Activated CD8-positive, alpha-beta memory T cell treated with anti-CD3 and anti-CD28 coated beads, Interleukin-2, amount 10 ng/mL, durations not matched to agents 7 days and 5 days (primary cell): ENCODE measurements at places on chromosomes 12 and 14. TPM values are rescaled to one million over a fixed set of nuclear protein-coding genes. Genes with fewer than 3 reads are reported as not detected.
A peak's percentile ranks its signal among the peaks of the same experiment; 100 is the strongest.

Gene ACOT6
- total RNA-seq, result not detected

Gene GAS2L3
- 3.8 TPM for total RNA-seq

Gene TMEM52B
- not detected for total RNA-seq

Gene RNASE3
- total RNA-seq, result not detected

Gene LBHD2
- total RNA-seq, result not detected

Gene ACRBP
- 1.1 TPM for total RNA-seq

DNA sequence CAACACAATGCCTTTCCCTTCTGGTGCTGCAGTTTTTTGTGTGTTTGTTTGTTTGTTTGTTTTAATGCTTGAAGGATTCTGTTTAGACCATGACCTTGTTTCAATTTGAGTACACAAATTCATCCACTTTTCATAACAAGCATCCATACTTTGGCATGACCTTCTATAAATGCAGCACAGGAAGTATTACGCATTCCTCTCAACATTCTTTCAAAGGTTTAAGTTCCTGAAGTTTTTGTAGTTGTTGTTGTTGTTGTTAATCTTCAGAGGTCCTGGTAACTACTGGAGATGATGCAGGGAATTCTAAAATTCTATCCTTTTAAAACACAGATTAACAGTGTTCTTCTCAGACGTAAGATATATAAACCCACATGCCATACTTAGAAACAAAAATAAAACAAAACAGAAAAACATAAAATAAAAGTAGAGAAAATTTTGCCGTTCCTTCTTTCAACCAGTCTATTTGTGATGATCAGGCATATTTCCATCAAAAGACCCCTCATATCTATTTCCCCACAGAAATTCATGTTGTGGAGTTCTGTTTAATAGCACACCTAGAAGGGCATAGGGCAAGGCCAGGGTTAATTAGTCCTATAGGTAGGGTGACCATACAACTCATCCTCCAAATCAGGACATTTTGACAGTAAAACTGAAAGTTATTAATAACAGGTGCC is 529.9 kb downstream of the NOVA1 start:
- no peaks in the 10 kb centered on the region for H3K27me3 ChIP-seq
- no peak overlapping the region for H3K4me3 ChIP-seq
- H3K27ac ChIP-seq, result no peak overlapping the region
- H3K36me3 ChIP-seq, result no peaks in the 10 kb centered on the region
- no peak for DNase-seq

GRCh38 chr12:4244868-4245267 is 28.7 kb upstream of the CCND2 start:
- H3K4me3 ChIP-seq, result no peak overlapping the region
- H3K4me1 ChIP-seq, result peaks cover 19% of the 10 kb centered on the region
- peaks cover 9% of the 10 kb centered on the region for H3K36me3 ChIP-seq
- H3K27ac ChIP-seq, result no peak overlapping the region
- peaks cover 11% of the 10 kb centered on the region for H3K27me3 ChIP-seq

DNA sequence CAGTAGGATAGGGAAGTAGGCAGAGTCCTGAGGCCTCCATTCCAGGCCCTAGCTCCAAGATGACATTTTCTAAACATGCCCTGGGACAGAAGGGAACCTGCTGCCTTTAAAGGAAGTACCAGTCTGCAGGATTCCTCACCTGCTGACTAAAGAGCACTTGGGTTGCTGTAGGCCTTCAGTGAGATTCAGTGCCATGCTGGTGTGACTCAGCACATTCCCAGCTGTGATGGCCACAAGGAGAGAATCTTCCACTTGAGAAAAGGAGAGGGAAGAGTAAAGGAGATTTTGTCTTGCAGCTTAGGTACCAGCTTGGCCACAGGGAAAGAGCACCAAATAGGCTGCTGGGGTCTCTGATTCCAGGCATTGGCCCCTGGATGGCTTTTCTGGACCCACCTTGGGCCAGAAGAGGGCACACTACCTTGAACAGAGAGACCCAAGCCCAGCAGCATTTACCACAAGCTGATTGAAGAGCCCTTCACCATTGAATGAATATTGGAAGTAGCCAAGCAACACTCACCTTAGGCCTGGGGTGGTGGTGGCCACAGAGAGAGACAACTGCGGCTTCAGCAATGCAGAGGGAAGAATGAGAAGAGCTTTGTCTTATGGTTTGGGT is 498.3 kb downstream of the KCNH5 start:
- no peaks in the 10 kb centered on the region for H3K4me1 ChIP-seq
- DNase-seq, result no peak
- no peaks in the 10 kb centered on the region for H3K27me3 ChIP-seq
- no peak overlapping the region for H3K27ac ChIP-seq
- H3K4me3 ChIP-seq, result no peak overlapping the region

DNA sequence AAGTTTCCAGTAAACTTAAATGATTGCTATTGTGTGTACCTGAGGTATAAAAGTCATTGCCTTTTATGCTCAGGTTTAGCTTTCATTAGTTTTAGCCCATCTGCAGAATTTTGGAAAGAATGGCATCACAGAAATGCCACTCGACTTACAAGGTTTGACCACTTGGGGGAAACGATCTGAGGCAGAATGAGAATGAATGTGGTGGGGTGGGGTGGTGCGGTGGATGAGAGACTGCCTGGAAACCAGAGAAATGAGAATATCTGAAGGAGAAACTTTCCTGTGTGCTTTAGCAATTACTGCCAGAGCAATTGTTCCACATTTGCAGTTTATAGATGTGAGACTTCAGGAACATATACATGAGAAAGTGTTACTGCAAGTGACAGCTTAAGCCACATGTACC is 225.4 kb upstream of the PDE3A start:
- no peaks in the 10 kb centered on the region for H3K36me3 ChIP-seq
- H3K27me3 ChIP-seq, result no peaks in the 10 kb centered on the region
- H3K4me1 ChIP-seq, result no peaks in the 10 kb centered on the region
- no peak for DNase-seq
- H3K4me3 ChIP-seq, result no peak overlapping the region

DNA sequence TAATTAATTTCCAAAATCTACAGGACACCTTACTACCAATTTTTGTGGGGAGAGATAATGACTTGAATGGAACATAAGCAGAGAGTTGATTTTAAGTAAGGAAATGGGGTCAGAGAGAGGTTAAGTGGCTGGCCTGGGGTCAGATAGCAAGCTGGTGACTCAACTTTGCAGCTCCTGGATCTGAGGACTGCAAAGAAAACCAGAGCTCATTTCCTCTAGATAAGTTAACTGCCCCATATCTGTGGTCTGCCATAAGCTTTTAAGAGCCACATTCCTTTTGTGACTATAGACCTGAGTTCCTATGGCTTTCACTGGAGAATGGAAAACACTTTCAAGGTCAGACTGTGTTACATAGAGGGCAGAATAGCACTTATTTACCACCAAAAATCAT is 201.2 kb upstream of the PRICKLE1 start:
- H3K27me3 ChIP-seq, result no peaks in the 10 kb centered on the region
- no peaks in the 10 kb centered on the region for H3K36me3 ChIP-seq
- no peak overlapping the region for H3K4me3 ChIP-seq
- no peak for DNase-seq
- no peaks in the 10 kb centered on the region for H3K4me1 ChIP-seq
- no peak overlapping the region for H3K27ac ChIP-seq

- DNase-seq, result no peak
- no peaks in the 10 kb centered on the region for H3K36me3 ChIP-seq
- no peaks in the 10 kb centered on the region for H3K4me1 ChIP-seq
- H3K27ac ChIP-seq, result no peak overlapping the region
Observed at GRCh38 chr12:70994217-70994788, 73.8 kb upstream of the PTPRR start.

DNA sequence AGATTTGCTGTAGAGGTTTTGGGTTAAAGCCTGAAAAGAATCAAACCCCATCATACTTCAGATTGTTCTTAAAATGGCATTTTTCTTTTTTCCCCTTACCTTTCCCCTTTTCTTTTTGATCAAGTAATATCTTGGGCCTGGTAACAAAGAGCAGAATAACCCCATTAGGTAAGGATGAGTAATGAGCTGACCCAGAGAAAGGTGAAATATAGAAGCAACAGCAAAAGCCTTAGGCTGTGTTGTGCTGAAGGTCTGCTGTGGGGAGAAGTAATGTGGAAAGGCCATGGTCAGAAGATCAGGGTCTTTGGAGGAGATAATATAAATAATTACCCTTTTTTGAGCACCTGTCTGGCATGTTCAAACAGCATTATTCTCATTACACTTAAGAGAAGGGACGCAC is 42.3 kb downstream of the MIA2 start:
- no peak overlapping the region for H3K4me3 ChIP-seq
- H3K4me1 ChIP-seq, result peaks cover 27% of the 10 kb centered on the region
- H3K27me3 ChIP-seq, result no peaks in the 10 kb centered on the region
- no peak overlapping the region for H3K27ac ChIP-seq
- no peak for DNase-seq

- peaks cover 49% of the 10 kb centered on the region for H3K27me3 ChIP-seq
- H3K4me3 ChIP-seq, result no peak overlapping the region
- H3K27ac ChIP-seq, result no peak overlapping the region
- no peaks in the 10 kb centered on the region for H3K36me3 ChIP-seq
- no peak for DNase-seq
Observed at GRCh38 chr12:49965836-49966235, 4.2 kb downstream of the AQP5 start.

DNA sequence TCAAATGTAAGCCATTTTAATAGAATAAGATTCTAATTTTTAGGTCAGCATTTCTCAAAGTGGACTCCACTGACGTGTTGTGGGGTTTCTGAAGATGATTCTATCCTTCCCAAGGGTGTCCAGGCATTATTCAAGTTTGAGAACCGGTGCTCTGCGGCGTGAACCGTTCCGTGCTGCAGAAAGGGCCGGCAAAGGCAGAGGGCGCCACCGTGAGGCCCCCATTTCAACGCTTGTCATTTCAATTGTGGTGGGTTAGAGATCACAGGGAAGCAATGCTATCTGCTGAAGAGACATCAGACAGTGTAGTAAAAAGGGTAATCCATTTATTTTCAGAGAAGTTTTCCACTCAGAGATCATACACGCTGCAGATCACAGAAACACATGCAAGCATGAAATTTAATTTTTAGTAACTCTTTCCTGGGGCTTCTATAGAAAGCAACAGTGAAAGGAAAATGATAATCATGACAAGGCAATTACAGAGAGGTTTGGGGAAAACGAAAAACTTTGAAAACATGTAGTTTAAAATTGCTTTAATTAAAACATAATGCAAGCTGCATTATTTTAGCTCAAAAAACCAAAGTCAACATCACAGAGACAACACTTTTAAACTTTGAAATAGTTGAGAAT is 201.7 kb downstream of the EXOC5 start:
- H3K4me1 ChIP-seq, result peaks cover 1% of the 10 kb centered on the region
- no peaks in the 10 kb centered on the region for H3K36me3 ChIP-seq
- H3K4me3 ChIP-seq, result no peak overlapping the region
- peak; percentile 48 for DNase-seq
- H3K27ac ChIP-seq, result no peak overlapping the region

- H3K4me3 ChIP-seq, result no peak within 1 kb of the TSS
- H3K27me3 ChIP-seq, result no peaks in the 10 kb centered on the region
- H3K27ac ChIP-seq, result no peak within 1 kb of the TSS
Observed at GRCh38 chr12:121669521-121669900, at the start of gene MORN3. Gene MORN3, minus strand, starts transcription at chr12:121669654. Its CDS starts 171 bp downstream, at chr12:121669483.

- peaks cover 6% of the 10 kb centered on the region for H3K27me3 ChIP-seq
- H3K36me3 ChIP-seq, result no peaks in the 10 kb centered on the region
- H3K27ac ChIP-seq, result no peak overlapping the region
- H3K4me1 ChIP-seq, result no peaks in the 10 kb centered on the region
Observed at GRCh38 chr12:90311561-90311960, 602.9 kb upstream of the ATP2B1 start.

GRCh38 chr12:127048057-127048456 is 1218.9 kb upstream of the TMEM132C start:
- H3K27ac ChIP-seq, result no peak overlapping the region
- no peak overlapping the region for H3K4me3 ChIP-seq
- no peaks in the 10 kb centered on the region for H3K36me3 ChIP-seq
- DNase-seq, result no peak

- no peaks in the 10 kb centered on the region for H3K4me1 ChIP-seq
- no peak overlapping the region for H3K27ac ChIP-seq
- H3K4me3 ChIP-seq, result no peak overlapping the region
- H3K36me3 ChIP-seq, result no peaks in the 10 kb centered on the region
- H3K27me3 ChIP-seq, result no peaks in the 10 kb centered on the region
Observed at GRCh38 chr12:81168445-81168844, 90.6 kb downstream of the ACSS3 start.
